ENCODE measurements at places on chromosomes 1 and 21. TPM values are rescaled to one million over a fixed set of nuclear protein-coding genes. Genes with fewer than 3 reads are reported as not detected.
A peak's percentile ranks its signal among the peaks of the same experiment; 100 is the strongest.

GRCh38 chr1:110164725-110165350 is 14.5 kb downstream of the SLC6A17 start:
- no peaks in the 10 kb centered on the region for H3K4me1 ChIP-seq
- H3K4me3 ChIP-seq, result no peak overlapping the region
- H3K36me3 ChIP-seq, result no peaks in the 10 kb centered on the region
- no peak overlapping the region for H3K27ac ChIP-seq
- no peaks in the 10 kb centered on the region for H3K27me3 ChIP-seq

DNA sequence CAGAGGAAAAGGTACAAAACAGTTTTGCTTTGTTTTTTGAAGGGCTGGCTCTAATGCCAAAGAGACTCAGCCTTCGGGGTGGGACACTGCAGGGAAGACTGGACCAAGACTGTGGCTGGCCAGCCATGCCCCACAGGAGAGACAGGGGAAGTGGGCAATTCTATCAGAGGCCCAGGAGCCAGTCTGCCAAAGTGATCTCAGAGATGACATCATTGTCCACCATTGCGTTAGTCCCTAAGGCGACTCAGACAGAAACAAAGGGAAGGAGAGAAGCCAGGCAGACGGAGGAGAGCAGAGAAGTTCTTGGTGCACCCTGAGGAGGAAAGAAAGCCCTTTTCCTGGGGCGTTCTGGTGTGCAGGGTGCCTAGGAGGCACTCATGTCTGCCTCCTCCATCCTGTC is 26.4 kb downstream of the OPTC start:
- no peaks in the 10 kb centered on the region for H3K27me3 ChIP-seq
- peaks cover 67% of the 10 kb centered on the region for H3K4me1 ChIP-seq
- no peak overlapping the region for H3K27ac ChIP-seq
- no peak for DNase-seq

FCRL6 gene
- not detected for total RNA-seq

ANGPTL1 gene
- 182 TPM for total RNA-seq

DNA sequence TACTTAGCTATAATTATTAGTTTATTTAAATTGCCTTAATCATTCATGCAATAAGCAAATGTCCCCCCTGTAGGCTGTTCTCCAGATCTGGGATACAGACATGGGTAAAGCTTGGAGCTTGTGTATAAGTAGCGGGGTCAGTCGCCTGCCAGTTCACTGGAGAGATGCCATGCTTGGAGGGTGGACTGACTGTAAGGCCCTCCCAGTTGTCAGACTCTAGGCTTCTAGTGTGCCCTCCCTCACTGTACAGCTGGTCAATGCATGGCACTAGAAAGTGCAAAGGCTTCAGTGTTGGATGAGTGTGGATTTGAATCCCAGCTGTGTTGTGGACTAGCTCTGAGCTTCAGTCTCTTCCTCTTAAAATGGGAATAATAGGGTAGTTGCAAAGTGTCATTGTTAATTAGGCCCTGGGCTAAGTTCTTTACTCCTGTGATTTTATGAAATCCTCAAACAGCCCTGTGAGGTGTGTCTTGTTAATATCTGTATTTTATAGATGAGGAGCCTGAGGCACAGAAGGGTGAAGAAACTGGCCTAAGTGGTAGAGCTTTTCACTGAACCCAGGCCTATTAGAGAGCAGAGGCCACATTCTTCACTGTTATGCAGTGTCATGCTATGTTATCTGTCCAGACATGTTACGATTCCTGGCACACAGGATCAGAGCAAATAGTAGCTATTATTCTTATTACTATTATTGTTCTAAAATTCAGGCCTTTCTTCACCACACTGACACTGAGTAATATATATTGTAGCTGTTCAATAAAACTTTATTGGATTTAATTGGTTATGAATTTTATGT is 85.9 kb downstream of the ROR1 start:
- no peak for DNase-seq
- no peaks in the 10 kb centered on the region for H3K27me3 ChIP-seq
- no peak overlapping the region for H3K27ac ChIP-seq

GRCh38 chr1:162218975-162219374 is 149.5 kb downstream of the NOS1AP start:
- H3K27ac ChIP-seq, result no peak overlapping the region
- H3K4me1 ChIP-seq, result peaks cover 54% of the 10 kb centered on the region
- no peaks in the 10 kb centered on the region for H3K36me3 ChIP-seq
- no peak overlapping the region for H3K4me3 ChIP-seq

GRCh38 chr1:5769146-5769545 is 223.1 kb downstream of the NPHP4 start:
- peaks cover 10% of the 10 kb centered on the region for H3K4me1 ChIP-seq
- H3K27ac ChIP-seq, result no peak overlapping the region
- DNase-seq, result no peak
- H3K27me3 ChIP-seq, result no peaks in the 10 kb centered on the region
- H3K36me3 ChIP-seq, result no peaks in the 10 kb centered on the region

IRF6 gene
- total RNA-seq, result 0.84 TPM

GRCh38 chr1:5758000-5758858 is 234.0 kb downstream of the NPHP4 start:
- H3K27ac ChIP-seq, result no peak overlapping the region
- no peaks in the 10 kb centered on the region for H3K36me3 ChIP-seq
- H3K27me3 ChIP-seq, result peaks cover 64% of the 10 kb centered on the region
- H3K4me3 ChIP-seq, result no peak overlapping the region

DNA sequence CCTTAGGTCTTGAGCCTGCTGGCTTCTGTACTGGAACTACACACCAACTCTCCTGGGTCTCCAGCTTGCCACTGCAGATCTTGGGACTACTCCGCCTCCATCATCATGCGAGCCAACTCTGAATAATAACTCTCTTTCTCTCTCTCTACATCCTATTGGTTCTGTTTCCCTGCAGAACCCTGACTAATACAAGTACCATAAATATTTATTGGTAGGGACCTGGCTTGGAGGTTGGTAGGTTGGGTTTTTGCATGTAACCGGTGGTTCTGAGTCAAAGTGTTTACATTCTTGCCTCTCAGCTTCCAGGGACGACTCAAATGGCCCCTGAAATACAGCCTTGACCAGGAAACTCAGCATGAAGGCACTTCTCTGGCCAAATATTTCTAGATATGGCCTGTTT is 110.4 kb downstream of the KCND3 start:
- H3K27ac ChIP-seq, result peak overlapping the region; percentile 65
- peaks cover 85% of the 10 kb centered on the region for H3K4me1 ChIP-seq
- H3K27me3 ChIP-seq, result no peaks in the 10 kb centered on the region
- DNase-seq, result no peak
- H3K4me3 ChIP-seq, result no peak overlapping the region
- H3K36me3 ChIP-seq, result no peaks in the 10 kb centered on the region

DNA sequence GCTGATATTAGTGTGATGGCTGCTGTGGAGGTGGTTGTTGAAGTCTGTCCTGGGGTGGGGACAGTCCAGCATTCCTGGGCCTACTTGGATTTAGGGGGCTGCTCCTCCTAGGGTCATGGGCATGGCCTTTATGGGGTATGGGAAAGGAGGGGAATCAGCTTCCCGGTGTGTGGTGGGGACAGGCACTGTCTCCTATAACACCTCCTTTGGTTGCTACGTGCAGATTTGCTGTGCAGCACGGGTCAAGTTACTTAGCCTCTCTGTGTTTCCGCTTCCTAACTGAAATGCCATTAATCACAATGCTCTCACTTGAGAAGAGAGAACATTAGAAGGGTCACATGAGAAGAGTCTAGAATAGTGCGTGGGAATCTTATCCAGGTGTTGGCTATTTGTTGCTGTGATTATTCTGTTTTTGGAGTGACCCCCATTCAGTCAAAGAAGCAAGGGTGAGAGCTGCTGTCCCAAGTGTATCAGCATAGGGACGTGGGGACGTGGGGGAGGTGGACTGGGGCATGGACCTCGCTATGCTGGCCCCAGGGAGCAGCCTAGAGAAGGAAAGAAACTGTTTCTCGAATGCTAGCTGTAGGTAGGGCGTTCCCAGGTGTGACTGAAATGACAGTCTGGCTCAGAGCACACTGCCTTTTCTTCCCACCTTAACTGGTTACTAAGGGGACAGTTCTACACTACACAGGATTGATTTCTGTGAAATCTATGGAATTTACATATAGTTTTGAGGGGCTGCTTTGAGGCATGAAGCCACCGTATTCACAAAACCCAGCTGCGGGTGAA is 19.9 kb downstream of the SOX13 start:
- no peaks in the 10 kb centered on the region for H3K27me3 ChIP-seq
- H3K4me3 ChIP-seq, result no peak overlapping the region
- no peak overlapping the region for H3K27ac ChIP-seq
- H3K4me1 ChIP-seq, result peaks cover 73% of the 10 kb centered on the region

DNA sequence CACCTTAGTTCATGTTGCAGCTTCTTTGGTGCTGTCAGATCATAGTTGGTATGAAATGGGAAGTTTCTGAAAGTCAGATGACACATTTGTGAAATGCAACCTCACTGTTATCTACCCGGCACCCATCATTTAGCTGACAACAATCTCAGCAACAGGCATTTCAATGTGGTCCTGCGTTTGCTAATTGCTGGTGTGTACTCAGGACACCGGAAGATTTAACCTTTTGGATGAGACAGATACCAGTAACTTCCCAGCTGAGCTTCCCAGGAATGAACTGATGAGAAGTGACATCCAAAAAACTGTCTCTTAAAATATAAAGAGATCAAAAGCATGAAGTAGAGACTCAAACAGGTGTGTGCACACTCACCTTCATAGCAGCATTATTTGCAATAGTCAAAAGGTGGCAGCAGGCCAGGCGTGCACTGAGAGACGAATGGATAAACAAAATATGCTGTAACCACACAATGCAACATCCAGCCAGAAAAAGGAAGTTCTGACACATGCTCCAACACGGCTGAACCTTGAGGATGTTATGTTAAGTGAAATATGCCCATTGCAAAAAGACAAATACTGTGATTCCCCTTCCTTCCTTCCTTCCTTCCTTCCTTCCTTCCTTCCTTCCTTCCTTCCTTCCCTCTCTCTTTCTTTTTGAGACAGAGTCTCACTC is 7.9 kb upstream of the CLDN14 start:
- H3K27ac ChIP-seq, result no peak overlapping the region
- H3K4me1 ChIP-seq, result no peaks in the 10 kb centered on the region
- H3K27me3 ChIP-seq, result peaks cover 4% of the 10 kb centered on the region

HRNR gene
- not detected for total RNA-seq

UMODL1 gene
- 0.13 TPM for total RNA-seq

GJA9 gene
- not detected for total RNA-seq

DNA sequence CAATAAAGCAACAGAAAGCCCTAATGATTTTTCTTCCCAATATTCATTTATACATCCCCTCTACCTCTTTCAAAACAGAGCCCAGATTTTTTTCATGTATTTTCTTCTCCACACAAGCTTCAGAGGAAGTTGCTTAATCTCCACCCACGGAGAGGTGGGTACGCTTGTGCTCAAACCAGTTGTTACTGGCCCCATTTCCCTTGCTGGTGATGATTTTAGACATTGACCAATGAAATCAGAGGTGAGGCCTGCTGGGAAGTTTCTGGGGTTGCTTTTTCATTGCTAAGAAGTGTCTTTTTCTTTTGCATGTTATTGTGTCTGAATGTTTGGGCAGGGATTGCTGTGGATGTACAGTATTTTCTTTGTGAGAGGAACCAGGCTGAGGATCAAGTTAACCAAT is 448.1 kb upstream of the B3GALT2 start:
- H3K4me3 ChIP-seq, result no peak overlapping the region
- DNase-seq, result no peak
- H3K27me3 ChIP-seq, result no peaks in the 10 kb centered on the region
- no peaks in the 10 kb centered on the region for H3K4me1 ChIP-seq

CD55 gene
- 36.6 TPM for total RNA-seq

GRCh38 chr21:33769057-33769456 is 126.8 kb downstream of the ITSN1 start:
- H3K27ac ChIP-seq, result no peak overlapping the region
- no peaks in the 10 kb centered on the region for H3K4me1 ChIP-seq
- DNase-seq, result no peak
- no peak overlapping the region for H3K4me3 ChIP-seq

RIPPLY3 gene
- not detected for total RNA-seq

MAST2 gene
- total RNA-seq, result 59.4 TPM

DNA sequence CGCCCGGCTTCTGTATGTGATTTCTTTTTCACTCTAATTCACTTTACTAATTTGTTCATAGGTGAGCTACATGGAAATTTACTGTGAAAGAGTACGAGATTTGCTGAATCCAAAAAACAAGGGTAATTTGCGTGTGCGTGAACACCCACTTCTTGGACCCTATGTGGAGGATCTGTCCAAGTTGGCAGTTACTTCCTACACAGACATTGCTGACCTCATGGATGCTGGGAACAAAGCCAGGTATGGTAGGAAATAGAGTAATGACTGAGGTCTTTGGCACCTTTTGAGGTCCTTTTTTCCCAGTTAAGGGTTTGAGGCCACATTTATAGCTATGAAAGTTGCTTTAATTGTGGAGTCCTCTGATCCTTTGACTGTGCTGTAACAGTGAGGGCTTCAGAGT is 56.9 kb downstream of the KIF1B start:
- no peak overlapping the region for H3K27ac ChIP-seq
- peaks cover 66% of the 10 kb centered on the region for H3K36me3 ChIP-seq
- no peaks in the 10 kb centered on the region for H3K27me3 ChIP-seq

SLAMF8 gene
- total RNA-seq, result 4.6 TPM

DNA sequence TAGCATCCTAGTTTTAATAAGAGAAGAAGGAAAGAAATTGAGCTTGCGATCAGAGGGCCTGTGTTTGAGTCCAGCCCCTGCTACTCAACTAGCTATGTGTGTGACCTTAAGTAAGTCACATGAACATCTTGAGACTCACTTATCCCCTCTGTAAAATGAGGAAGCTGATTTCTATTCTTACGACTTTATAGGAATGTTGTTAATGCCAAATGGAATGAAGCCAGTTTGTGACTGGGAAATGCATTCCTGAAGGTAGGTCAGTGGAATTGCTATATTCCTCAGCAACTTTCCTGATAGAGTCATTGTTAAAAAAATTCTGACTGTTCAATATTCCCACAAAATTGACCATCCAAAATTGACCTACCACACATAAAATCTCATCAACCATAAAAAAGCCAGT is 14.9 kb downstream of the FASLG start:
- no peaks in the 10 kb centered on the region for H3K4me1 ChIP-seq
- H3K27ac ChIP-seq, result no peak overlapping the region
- no peaks in the 10 kb centered on the region for H3K27me3 ChIP-seq

DNA sequence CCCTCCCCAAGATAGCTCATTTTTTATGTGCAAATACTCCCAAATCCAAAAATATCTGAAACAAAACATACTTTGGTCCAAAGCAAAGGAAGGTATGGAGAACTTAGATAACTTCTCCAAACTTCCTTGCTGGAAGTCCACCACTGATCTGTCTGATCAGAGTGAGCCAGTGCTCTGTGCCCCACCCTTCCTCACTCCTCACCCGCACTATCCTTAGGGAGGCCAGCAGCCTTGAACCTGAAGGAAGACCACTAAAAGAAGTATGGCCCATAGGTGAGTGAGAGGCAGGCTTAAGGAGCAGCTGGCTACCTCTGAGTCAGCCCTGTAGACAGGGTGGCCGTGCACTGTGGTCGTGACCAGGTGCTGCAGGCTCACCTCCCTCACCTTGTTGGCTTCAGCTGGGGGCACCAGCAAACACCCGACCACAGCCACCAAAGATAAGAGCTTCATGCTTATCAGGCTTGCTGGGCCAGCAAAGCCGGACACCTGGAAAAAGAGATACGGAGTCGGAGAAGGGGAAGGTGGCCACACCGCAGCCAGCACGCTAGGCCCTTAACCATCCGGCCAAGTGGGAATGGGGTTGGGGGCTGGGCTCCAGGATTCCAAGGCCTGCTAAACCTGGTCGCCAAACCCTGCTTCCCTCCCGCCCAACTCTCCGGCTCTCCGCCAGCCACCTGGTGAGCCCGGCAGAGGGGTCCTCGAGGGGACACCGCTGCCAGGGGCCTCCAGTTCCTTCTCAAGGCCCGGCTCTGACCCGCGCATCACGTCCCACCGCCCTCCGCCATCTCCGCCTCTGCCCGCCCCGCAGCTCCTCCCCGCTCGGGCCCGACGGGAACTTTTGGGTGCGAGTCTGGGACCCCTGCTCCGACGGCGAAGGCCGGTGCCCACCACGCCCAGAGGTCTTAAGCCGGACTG is 543 bp downstream of the TMEM9 start:
- peak overlapping the region; percentile 80 for H3K27ac ChIP-seq
- H3K4me1 ChIP-seq, result peaks cover 22% of the 10 kb centered on the region
- H3K36me3 ChIP-seq, result peaks cover 20% of the 10 kb centered on the region
- H3K27me3 ChIP-seq, result no peaks in the 10 kb centered on the region

Measured in esophagus muscularis mucosa (tissue), 4 donors.